ENCODE measurements at places on chromosomes 6 and 20.

DNA sequence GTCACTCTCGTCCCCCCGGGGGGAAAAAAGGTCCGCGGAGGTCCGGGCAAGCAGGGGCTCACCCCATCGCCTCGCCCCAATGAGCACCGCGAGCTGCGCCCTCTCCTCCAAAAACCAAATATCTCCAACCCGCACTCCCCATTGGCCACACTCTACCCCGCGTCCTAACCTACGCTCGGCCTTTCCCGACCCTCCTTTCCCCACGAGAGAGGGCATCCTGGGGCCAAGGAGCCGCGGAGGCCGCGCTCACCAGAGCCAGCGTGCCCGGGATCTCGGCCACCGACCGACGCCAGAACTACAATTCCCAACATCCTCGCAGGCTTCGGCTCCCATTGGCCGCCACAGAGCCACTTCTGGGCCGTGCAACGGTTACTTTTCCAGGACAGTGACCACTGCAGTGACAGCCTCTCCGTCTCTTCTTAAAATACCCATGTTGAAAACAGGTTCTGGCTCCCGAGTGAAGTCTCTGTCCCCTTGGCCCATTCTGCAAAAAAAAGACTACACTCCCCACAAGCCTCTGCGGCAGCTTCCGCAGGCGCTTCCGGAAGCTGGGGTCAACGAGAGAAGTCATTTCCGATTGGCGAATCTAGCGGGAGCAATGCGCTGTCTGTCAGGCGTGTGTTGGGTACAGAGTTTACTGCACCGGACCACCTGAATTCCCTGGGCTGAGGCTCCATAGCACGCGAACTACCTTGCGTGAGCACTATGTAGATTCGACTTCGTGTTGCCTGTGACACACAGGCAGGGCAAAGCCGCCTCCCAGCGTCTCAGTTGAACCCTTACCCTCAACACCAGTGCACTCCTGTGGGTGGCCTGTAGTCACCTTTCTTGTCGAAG, at the start of gene ZNF343:
TSS of gene ZNF343 (minus strand) at position 285 of the 837 bp plus-strand sequence. CDS start 15,020 bp downstream, outside the sequence.
- DNase-seq: peak; percentile 83

DNA sequence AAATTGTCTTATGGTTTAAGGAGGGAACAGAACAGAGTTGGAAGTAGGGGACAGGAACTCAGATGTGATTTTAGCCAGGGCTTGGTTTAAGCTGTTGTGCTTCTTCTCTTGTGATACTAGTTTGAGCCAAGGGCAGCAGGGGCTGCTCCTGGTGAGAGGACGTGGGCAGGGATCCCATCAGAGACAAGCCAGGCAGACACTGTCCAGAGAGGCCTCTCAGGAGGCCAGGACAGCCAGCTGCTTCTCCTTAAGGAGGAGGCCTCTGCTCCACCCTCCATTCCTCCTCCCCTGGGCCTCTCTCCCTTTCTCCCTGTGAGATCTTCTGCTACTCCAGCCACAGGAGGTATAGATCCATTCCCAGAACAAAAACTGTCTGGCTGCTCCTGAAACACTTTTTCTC, 108.4 kb upstream of the MLN start:
- DNase-seq: no peak

DNA sequence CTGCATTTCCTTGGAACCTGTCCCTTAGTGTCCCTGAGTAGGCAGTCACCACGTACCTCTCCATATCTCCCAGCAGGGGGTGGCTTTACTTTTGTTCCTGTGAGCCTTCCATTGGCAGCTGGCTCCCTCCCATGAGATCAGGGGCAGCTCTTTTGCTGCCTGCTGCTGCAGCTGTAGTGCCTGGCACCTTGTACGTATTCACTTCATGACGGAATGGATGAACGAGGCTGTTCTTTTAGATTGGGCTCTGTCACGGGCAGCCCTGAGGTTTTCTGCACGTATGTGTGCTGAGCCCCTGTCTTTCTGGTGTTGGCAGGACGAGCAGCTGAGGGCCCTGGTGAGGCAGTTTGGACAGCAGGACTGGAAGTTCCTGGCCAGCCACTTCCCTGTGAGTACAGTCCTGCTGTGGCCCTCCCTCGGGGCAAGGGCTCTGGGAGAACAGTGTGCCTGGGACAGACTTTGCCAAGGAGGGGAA, 14.6 kb downstream of the MYBL2 start:
- no peak for DNase-seq

DNA sequence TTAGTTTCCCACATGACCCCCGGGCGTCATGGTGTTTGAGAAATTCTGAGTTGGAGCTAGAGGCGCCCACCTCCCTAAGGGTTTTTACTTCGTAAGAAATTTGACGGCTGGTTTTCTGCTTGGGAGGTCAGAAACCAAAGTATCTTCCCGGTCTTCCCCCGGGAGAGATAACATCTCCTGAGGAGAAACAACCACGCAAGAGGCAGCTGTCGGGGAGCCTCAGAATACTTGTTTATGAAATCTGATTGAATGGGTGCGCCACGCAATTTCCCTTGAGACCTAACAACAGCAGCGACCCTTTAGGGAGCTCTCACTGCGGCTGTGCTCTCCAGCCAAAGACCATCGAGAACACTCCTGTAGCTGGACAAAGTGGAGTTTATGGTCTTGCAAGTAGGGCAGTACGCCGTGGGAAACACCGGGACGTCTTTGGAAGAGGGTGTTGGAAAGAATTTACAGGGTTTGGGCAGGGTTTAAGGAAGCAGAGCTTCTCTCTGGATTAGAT, 608 bp upstream of the EIF2S2 start:
- peak; percentile 39 for DNase-seq

GRCh38 chr20:6925744-6926278, 158.3 kb downstream of the BMP2 start:
- no peak for DNase-seq

- DNase-seq: no peak
Measured at GRCh38 chr20:35176132-35176531, 4.3 kb downstream of the PROCR start.

DNA sequence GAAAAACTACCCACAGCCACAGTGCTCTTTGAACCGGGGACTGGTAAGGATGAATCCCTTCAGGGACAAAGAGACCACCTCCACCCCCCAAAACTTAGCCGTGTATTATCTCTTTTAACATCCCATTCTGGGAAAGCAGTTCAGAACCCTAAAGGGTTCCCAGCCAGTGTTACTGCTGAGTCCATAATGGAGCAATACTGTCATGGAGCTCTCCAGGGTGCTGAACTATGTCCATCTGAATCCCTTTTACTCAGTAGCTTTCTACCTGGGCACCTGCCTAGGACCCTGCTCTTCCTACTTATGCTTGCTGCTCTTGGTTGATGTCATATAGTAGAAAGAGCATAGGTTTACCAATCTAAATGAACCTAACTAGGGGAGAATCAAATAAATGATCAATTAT, 22.3 kb upstream of the SAYSD1 start:
- peak; percentile 43 for DNase-seq

- DNase-seq: no peak
Measured at GRCh38 chr6:83119742-83120300, 52.4 kb downstream of the DOP1A start.

DNA sequence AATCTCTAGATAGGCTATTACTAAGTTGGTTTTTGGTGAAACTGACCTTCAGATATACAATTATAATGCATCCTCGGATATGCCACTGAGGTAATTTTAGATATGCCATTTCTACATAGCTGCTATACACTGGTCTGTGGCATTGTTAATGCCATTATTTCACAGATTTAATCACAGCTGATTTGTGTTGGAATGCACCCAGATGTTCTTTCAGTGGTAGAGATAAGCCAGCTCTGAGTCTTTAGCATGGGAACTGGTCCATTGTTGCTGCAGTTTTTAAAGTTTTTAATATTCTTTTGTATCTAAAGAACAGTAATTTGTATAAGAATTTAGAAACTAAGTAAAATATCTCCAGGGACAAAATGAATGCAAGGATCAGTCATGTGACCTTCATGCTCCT, 6.8 kb downstream of the TMX4 start:
- DNase-seq: no peak

DNA sequence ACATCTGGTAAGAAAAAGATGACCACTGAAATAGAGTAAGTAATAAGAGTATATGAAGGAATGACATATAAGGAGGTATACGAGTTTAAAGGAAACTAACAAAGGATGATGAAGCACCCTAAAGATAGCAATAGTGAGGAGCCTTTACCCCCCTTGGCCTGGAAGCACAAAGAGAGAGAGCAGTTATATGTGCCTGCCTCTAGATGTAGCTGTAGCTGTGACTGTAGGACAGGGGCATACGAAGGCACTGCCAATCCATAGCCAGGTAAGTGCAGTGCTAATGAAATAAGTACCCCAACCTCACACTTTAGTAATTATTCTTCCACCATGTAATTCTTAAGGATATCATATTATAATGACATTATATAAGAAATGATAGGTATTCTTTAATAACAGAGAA, 90.1 kb upstream of the FKBP1C start:
- DNase-seq: no peak

GRCh38 chr6:83696674-83697073, 12.2 kb downstream of the SNAP91 start:
- DNase-seq: no peak

DNA sequence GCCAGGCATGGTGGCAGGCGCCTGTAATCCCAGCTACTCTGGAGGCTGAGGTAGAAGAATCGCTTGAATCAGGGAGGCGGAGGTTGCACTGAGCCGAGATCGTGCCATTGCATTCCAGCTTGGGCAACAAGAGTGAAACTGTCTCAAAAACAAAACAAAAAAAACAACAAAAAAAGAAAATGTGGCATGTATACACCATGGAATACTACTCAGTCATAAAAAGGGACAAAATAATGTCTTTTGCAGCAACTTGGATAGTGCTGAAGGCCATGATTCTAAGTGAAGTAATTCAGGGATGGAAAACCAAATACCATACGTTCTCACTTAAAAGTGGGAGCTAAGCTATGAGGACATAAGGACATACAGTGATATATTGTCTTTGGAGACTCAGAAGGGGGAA, 96.3 kb downstream of the MYB start:
- no peak for DNase-seq

DNA sequence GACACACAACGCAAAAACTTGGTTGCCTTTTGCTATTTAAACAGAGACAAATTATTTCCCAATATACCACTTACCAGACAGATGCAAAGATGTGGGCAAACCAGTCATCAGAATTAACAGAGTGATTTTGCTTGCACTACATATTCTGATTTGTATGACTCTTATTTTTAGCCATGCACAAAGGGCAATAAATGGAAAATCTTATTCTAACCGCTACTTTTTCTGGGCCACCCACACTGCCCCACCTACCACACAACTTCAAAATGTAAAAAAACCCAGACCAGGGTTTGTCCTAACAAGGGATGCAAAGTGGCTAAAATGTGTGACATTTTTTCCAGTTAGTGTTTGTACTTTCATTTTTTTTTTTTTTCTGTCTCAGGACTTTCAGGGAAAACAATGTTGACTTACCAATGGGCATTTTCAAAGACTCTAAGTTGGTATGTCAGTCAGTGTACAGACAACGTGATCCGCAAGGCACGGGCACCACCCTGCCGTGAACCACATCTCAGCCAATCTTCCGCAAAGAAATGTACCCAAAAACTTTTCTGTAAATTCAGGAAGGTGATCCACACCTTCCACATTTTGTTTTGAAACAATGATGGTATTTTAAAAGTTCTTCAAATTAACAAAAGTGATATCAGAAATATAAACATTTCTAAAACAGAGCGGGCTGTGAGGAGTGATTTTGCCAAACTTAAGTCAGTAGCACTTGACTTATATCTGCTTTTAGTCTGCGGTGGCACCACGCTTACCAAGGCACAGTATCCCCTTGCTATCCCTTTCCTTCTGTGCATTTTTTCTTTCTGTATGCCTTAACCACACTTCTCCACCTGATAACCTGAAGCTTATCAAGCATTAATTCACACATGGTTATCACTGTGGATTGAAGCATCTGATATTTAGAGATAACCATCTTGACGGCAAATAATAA, 185.6 kb downstream of the GJA10 start:
- peak; percentile 73 for DNase-seq

DNA sequence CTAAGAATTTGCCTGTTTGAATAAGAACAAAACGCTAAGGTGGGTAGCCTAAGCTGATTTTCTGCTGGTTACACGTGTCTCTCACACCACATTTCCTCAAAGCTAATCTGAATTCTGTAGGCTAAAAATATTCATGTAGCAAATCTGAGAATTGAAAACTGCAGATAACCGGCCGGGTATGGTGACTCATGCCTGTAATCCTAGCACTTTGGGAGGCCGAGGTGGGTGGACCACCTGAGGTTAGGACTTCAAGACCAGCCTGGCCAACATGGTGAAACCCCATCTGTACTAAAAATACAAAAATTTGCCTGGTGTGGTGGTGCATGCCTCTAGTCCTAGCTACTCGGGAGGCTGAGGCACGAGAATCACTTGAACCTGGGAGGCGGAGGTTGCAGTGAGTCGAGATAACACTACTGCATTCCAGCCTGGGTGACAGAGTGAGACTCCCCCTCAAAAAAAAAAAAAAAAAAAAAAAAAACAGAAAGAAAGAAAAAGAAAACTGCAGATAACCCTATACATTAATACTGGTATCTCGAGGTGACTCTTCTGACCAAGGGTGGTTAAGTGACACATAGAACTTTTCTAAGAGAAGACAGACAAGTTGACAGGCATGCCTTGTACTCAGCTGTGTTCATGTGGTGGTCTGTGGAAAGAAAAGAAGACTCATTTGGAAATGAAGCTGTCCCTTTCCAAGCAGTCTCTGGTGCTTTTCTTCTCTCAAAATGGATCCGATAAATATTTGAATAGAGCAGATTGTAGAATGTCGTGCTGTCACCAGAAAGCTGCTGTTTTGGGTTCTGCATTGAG, 24.7 kb upstream of the ASXL1 start:
- DNase-seq: peak; percentile 66

- no peak for DNase-seq
Measured at GRCh38 chr6:44858998-44859397, 469.1 kb upstream of the RUNX2 start.

DNA sequence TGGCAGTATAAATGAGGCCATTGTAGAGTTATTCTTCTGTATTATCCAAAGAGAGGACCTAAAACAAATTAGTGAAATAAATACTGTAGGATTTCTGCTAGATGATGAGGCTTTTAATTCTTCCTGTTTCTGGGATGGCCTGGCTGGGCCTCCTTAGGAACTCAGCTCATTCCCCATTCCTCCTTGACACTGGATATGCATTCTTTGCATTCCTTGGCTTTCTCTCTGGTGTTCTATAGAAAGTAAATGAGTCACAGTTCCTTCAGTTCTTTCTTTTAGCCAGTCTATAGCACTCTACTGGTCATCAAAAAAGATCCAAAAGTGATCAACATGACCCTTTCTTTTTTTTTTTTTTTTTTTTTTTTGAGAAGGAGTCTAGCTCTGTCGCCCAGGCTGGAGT, 8.6 kb downstream of the OR10C1 start:
- DNase-seq: no peak

- no peak for DNase-seq
Measured at GRCh38 chr6:155196911-155197310, 66.9 kb upstream of the CLDN20 start.

DNA sequence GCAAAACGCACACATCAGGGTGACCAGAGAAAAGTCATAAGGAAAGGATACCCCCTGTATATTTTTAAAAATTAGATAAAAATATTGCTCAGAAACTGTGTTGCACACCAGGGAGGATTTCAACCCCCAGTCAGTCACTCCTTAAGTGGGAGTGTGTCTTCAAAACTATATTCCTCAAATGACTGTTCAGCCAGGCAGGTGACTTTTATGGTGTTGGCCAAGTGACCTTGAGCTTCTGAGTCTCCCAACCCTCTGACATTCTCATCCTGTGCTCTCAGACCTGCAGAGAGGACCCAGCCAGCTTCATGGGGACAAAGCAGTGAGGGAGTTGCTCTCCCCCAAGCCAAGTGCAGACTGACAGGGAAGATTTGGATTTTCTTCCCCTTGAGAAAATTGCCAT, 311.9 kb upstream of the JARID2 start:
- no peak for DNase-seq

- DNase-seq: no peak
Measured at GRCh38 chr20:63016514-63017075, 9.8 kb upstream of the BHLHE23 start.

- no peak for DNase-seq
Measured at GRCh38 chr20:38178065-38178491, 13.0 kb upstream of the TGM2 start.

Data from stimulated activated CD4-positive, alpha-beta T cell treated with anti-CD3 and anti-CD28 coated beads, Interleukin-15, amount 100 ng/mL, for 24 hours (primary cell).